ENCODE measurements at places on chromosomes 2 and 18.

DNA sequence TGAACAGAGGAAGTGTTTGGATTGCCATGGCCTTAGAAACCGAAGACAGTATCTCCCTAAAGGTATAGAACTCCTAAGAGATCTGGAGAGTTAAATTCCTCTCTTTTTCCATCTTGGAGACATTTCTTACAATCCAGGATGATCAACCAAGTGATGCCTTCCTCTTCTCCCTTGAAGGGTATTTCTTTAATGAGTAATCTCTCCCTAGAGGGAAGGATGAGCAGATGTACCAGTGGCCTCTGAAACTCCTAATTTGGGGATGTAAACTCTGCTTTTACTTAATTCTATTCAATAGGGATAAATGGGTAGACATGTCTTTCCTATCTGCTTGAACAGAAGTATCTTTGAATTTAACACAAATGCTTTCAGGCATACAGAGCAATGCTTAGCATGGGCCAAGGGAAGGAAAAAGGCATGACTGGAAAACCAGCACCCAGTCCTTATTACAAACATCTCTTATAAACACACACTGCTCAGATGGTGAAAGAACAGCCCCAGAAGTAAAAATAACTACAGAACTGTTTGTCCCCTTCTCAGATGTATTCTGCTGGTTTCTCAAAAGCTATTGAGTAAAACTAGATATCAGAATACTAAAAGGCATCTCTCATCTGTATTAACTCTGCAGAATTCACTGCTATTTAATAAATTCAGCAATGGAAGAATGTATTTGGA, 4.7 kb upstream of the THNSL2 start:
- no peak for DNase-seq

DNA sequence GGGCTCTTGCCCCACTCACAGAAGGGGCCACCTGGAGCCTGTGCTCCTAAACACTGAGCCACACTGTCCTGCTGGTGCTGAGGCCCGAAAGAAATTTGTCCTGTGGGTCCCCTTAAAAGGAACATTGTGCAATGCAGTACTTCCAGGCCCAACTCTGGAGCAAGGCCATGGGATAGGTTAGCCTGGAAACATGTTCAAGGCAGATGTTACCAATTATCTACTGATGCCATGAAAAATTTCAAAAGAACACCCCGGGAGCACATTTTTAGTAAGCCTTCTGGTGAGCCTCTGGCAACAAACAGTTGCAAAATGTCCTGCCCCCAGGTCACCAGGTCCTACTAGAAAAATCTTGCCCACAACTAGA, 12.3 kb upstream of the PTMA start:
- no peak for DNase-seq

DNA sequence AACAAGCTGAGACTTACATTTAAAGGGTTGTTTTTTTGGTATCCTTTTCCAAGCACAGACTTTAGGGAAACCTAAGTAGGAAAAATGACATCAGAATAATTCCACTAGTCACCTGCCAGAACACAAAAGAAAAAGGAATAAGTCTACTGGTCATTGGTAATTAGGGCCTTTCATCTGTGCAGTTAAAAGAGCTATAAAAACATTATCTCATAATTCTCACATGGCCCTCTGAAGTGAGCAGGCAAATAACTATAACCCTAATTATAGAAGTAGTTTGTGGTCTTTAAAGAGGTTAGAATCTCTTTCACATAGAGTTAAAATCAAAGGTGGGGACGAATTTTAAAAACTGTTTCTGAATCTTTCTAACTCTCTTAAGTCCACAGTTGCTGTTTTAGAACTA, 111.1 kb upstream of the B3GNT2 start:
- DNase-seq: no peak

DNA sequence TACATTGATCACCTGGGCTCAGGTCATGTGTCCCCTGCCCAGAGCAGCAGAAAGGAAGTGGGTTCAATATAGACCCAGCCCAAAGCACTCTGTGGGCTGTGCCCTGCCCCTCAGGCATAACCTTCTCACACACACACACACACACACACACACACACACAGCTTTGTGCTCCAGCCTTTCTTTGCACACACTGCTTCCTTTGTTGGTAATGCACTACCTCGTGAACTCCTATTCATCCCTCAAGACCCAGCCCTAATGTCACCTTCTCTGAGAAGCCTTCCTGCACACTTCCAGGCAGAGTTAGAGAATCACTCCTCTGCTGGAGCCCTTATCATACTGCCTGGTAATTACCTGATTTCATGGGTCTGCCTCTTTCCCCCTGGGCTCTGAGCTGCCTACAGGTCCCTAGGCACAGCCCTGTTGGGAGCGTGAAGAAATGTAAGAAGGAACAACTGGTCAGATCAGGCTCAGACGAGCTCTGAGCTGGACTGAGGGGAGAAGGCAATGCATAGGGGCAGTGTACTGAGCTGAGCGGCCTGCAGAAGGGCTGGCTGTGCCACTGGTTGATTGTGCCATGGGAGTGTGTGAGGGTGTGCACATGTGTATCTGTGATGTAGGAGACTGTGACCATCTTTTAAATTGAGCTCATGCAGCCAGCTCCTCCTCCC, 210.3 kb downstream of the GLI2 start:
- DNase-seq: no peak

DNA sequence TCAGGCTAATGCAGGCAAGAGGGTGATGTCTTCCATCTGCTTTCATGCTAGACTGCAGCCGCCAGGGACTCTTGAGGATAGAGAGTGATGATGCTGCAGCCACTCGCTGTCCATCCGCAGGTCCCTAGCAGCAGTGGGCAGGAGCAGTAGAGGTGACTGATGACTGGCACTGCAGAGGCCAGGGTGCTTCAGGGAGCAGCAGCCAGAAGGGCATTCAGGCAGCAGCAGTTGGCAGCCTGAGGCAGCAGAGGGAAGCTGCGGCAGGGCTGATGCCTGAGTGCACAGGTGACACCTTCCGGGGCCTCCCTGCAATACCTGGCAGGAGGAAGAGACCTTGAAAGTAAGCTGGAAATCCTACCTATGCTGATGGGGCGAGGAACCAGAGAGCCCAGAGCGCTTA, 214.2 kb downstream of the ICOS start:
- no peak for DNase-seq

- DNase-seq: no peak
These were observed 109.2 kb upstream of the COPS8 start for GRCh38 chr2:236976266-236977062.

GRCh38 chr2:120771111-120771780, 35.6 kb downstream of the GLI2 start:
- no peak for DNase-seq
